ENCODE measurements at places on chromosomes 11 and 22.
A peak's percentile ranks its signal among the peaks of the same experiment; 100 is the strongest.

- no peak for DNase-seq
Observed at GRCh38 chr22:23751441-23751996, 607 bp upstream of the ZNF70 start.

GRCh38 chr11:122784325-122784955 lies 53.9 kb upstream of the CRTAM start:
- DNase-seq, result no peak

- DNase-seq, result peak; percentile 89
Observed at GRCh38 chr22:20076627-20077172, 3.3 kb upstream of the DGCR8 start.

- DNase-seq, result no peak
Observed at GRCh38 chr22:25120093-25120561, 79.5 kb upstream of the CRYBB3 start.

GRCh38 chr11:94129512-94130297 lies 1.1 kb downstream of the PANX1 start:
- DNase-seq, result peak; percentile 66

DNA sequence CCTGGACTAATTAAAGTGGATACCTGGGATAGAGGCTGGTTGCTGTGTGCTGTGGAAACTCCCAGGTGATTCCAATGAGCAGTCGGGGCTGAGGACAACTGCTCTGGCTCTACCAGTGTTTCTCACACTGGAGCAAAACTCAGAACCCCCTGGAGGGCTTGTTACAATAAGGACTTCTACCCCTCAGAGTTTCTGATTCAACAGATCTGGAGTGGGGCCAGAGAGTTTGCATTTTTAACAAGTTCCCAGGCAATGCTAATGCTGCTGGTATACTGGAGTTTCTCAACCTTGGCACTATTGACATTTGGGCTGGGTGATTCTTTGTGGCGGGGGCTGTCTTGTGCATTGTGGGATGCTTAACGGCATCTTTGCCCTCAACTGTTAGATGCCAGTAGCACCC lies 353.7 kb downstream of the MIAT start:
- DNase-seq, result no peak

DNA sequence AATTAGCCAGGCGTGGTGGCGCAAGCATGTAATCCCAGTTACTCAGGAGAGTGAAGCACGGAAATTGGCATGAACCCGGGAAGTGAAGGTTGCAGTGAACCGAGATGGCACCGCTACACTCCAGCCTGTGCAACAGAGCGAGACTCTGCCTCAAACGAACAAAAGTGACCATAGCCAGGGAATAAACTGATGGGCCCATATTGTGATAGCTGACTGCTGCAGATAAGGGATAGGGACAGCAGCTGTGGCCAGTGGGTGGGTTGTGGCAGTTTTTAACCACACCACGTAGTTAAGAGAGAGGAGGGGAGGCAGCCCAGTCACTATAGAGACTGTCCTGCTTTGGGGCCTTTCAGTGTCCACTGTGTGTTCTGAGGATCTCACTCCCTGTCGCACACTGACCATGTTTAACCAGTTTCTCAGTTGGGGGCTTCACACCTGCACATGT lies 58.9 kb downstream of the PISD start:
- DNase-seq, result peak; percentile 94

- no peak for DNase-seq
Observed at GRCh38 chr11:107830915-107831540, 27.6 kb downstream of the SLC35F2 start.

DNA sequence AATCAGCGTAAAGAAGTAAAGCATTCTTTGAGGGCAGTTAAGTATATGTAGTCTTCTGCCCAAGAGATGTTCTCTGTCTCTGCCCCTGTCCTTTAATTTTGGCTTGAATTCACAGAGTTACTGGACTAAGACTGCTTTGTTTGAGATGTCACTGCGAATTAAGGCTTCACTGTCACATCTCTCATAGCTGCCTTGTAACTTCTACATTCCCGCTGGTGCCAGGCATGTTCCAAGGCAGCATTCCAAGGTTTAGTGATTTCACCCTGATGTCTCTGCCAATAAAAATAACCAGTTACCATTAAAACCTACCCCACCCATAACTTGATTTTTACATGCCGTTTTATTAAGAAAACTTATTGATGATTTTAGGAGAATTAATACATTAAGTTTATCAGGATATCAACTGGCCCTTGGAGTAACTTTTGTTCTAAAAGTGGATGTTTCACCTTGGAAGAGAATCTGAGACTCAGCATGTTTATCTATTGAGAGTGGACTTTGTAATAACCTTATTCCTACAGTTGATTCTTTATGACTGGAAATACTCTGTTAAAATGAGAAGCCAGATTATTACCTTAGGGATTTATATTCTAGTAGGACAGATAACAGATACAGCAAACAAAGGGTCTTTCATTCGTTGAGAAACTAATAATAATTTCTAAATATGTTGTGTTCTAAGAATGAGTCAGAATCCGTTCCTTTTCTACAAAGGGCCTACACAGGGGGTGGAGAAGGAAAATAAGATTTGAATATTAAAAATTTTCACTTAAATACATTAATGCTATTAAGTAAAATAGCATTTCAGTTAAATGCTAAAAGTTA lies 110.2 kb downstream of the UVRAG start:
- DNase-seq, result no peak

- peak; percentile 81 for DNase-seq
Observed at GRCh38 chr22:44735518-44736428, 16.6 kb upstream of the ARHGAP8 start.

DNA sequence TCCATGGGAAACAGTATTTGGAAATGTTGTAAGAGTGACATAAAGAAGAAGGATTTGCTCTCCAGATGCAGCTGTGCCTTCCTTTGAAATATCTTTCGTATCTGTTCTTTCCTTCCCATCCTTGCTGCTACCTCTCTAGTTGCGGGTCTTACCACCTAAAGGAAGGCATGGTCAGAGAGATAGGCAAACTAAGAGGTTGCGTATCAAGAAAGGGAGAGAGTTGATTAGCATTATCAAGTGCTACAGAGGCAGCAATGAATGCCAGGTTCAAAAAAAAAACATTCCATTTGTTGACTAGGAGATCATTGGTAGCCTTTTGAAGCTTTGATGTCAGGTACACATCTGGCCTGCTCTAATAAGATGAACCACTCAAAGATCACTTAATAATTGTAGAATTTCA lies 4.6 kb downstream of the GTPBP1 start:
- peak; percentile 93 for DNase-seq

DNA sequence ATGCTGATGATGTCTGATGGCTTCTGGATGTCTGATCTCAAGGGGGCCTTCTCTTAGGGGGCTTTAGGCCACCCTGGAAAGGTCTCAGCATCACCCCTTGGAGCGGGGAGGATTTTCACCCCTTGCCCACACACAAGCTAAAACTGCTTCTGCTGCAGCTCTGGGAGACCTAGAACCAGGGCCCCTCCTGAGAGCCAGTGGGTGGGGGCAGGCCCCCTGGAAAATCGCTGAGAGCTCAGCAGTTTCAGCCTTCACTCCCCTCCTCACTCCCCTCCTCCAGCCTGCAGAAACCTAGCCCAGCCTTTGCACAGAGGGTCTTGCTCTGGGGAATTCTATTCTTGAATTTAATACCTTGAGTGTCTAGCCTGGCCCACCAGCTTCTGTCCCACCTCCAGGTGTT lies 17.2 kb downstream of the CD6 start:
- no peak for DNase-seq

- peak; percentile 91 for DNase-seq
Observed at GRCh38 chr11:59560702-59561473, 49.5 kb downstream of the OR4D9 start.

DNA sequence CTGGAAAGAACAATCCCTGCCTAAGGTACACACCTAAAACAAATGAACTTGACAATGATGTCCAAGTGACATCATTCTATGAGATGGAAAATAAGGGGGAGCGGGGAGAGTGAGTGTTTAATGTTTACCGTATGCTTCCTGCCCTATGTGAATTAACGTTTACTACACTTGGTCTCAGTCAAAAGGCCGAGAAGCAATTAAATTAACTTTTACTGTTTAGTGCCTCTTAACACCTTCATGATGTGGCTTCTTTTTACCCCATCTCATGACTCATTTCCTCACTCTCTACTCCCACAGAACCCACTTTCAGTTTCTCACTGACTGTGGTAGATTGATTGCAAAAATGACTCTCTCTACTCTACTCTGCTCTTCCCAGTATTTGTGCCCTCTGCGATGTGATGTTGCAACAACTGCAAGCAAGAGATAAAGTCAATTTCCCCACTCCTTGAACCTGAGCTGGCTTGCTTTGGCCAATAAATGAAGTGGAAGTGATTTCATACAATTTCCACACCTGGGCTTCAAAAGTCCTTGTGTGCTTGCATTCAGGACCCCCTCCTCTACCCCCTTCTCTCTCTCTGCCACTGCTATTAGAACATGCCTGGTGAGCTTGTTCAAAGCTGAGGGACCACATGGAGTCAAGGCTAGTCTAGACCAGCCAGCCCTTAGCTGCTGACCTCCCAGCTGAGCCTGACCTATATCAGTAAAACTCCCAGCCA lies 11.6 kb upstream of the ALKBH3 start:
- DNase-seq, result peak; percentile 67

- DNase-seq, result no peak
Observed at GRCh38 chr11:134049303-134049702, 19.6 kb upstream of the JAM3 start.

GRCh38 chr22:24426851-24427499 lies 424 bp upstream of the ADORA2A start:
- no peak for DNase-seq

DNA sequence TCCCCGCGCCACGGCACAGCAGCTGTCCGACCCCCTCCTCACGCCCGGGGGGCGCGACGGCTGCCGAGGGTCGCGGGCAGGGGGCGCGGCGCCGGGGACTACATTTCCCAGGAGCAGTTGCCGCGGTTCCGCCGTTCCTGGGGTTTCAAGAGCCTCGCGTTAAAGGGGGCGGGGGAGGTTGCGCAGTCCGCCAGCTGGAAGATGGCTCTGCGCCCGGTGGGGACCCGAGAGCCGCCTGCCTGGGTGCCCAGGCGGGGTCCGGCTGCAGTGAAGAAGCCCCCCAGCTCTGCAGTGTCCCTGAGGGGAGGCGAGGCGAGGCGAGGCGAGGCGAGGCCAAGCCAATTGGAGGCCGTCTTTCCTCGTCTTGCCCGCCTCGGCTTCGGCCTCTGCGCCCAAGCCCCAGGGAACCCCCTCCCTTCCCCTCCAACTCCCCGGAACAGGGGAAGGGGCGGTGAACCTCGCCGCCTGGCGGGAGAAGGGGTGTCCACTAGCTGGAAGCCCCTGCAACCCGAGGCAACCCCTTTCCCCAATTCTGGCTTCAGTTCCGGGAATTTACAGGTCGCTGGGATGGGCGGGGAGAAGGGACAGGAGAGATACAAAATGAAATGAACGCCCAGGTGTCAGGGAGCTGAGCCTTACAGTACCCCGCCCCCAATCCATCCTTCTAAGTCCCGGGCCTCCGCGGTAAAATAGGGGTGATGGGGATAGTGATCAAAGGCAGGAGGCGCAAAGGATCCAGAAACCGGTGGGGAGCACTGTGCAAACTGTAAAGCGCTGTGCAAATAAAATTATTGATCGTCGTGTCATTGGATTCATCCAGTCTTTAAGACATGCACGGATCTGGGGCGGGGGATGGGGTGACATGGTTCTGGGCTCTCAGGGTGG lies 5.2 kb upstream of the GCAT start:
- peak; percentile 89 for DNase-seq

DNA sequence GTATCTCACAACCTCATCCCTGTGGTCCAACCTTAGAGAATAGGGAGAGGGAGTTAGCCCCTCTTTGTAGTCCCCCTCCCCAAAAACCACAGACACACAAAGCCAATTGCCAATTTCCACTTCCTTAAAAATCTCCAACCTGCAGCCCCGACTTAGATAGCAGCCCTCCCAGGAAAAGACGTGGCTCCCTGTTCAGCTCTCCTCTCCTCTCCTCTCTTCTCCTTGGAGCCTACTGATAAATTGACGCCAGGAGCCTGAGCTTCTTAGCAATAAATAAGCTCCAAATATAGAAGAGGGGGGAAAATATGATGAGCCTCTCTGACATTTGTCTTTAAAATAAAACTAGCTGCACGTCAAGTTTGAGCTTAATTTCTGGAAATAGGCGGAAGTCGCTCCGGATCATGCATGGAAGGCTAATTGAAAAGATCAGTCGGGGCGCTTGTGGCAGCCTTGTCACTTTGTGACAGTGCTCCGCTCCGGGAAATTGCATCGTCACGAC lies 7.3 kb downstream of the PAX6 start:
- DNase-seq, result no peak

GRCh38 chr22:33076343-33076742 lies 18.2 kb upstream of the SYN3 start:
- DNase-seq, result peak; percentile 6

- no peak for DNase-seq
Observed at GRCh38 chr11:26027887-26028286, 304.0 kb upstream of the ANO3 start.

DNA sequence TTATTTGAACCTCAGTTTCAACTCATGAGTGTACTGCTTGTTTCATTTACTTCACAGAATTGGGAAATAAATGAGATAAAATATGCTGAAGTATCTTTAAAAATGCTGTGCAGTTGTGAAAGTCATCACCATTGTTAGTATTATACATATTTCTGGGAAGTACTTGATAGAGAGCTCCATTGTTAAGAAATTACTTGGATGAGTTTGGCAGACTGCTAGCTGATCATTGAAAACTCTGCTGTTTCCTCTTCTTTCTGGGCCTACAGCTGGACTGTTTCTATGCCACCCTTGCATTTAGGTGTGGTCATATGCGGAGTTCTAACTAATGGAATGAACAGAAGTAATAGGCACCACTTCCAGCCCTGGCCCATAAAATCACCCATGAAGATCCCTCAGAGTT lies 10.0 kb downstream of the SIK2 start:
- DNase-seq, result no peak

GRCh38 chr11:102196816-102197215 lies 86.6 kb downstream of the YAP1 start:
- no peak for DNase-seq

- DNase-seq, result no peak
Observed at GRCh38 chr11:77548552-77549445, 41.0 kb upstream of the AQP11 start.

DNA sequence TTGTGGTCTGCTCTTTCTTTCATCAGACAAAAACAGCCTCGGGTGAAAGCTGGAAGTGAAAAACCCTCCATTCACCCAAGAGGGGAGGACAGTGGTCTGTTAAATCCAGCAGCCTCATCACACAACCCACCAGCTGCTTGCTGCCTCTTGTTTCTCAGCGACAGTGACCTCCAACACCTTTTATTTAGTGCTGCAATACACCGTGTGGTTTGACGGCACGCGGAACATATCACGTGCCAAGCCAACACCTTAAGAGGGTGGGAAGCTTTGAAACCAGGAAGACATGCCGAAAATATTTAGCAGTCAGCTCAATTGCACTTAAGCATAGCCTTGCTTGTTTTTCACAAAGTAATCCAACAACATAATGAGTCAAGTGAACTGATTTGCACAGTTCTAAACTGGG lies 39.8 kb upstream of the POGLUT3 start:
- no peak for DNase-seq
